ENCODE measurements at places on chromosomes 13 and 19.

- DNase-seq: no peak
Measured at GRCh38 chr13:70864731-70865130, 756.5 kb upstream of the KLHL1 start.

DNA sequence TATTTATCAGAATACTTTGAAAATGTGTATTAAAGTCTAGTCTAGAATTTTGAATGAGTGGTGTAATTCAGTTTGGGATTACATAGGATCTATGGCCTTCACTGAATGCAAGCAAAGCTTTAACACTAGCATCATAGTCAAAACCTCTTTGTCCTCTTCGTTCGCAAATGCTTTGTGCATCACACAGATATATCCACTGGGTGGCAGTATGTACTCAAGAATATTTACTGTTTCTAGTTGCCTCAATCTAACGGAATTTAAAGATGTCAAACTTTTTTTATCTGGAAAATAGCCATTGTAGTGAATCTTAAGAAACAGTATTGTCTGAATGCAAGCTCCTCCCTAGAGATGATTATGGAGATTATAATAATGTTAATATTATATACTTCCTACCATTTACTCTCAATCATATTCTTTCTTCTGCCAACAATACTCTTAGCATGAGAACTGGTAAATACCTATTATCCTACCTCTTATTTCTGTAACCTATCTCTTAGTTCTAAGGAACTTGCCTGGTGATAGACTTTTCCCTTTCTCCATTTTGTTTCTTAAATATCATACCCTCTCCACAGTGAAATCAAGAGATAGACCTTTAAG, 25.8 kb downstream of the LACC1 start:
- DNase-seq: no peak

DNA sequence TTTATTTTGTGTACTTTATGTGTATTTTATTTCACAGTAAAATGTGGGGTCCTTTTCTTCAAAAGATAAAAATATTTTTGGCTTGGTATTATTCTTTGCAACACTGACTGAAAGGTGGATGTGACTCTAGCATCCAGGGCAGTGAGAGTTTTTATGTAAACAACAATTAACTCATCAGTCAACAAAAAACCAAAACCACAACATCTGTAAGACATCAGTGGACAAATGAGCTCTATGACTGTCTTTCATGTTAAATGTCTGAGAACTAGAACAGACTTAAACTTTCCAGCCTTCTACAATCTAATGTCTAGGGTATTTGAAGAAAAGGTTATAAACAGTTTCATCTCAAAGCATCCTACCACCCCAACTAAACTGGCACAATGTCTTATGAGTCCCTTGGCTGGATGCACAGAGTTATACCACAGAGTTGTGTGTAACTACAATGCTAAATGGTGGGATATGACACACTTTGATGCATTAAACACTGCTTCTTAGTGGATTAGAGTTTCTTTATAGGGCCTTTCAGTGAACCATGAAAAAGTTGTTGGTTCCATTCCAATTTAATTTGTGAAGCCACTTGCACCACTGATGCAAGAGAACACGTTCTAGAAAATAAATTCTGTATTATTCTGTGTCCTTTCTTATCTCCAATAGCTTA, 544.2 kb upstream of the KLF12 start:
- no peak for DNase-seq

- DNase-seq: no peak
Measured at GRCh38 chr13:26459276-26460131, 98.0 kb upstream of the WASF3 start.

- no peak for DNase-seq
Measured at GRCh38 chr13:43166644-43167457, 143.5 kb downstream of the DNAJC15 start.

GRCh38 chr13:41122838-41123237, 9.8 kb downstream of the KBTBD6 start:
- no peak for DNase-seq
